ENCODE measurements at places on chromosomes 16 and 17.

GRCh38 chr16:19153876-19154275 is 14.2 kb upstream of the SYT17 start:
- DNase-seq, result no peak

DNA sequence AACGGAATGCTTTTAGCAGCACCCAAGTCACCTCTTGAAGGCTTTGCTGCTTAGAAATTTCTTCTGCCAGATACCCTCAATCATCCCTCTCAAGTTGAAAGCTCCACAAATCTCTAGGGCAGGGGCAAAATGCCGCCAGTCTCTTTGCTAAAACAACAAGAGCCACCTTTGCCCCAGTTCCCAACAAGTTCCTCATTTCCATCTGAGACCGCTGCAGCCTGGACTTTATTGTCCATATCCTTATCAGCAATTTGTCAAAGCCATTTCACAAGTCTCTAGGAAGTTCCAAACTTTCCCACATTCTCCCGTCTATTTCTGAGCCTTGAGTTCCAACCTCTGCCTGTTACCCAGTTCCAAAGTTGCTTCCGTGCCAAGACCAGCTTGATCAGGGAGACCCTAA is 27.4 kb downstream of the TMC6 start:
- no peak for DNase-seq

- DNase-seq, result no peak
Measured at GRCh38 chr17:37710344-37710886, 34.4 kb downstream of the HNF1B start.

GRCh38 chr17:5533486-5534315 is 47.3 kb downstream of the MIS12 start:
- DNase-seq, result no peak

- no peak for DNase-seq
Measured at GRCh38 chr16:69476920-69477443, 52.6 kb downstream of the CYB5B start.

All from C1 segment of cervical spinal cord (tissue), 14 donors.